Activated CD4-positive, alpha-beta T cell treated with anti-CD3 and anti-CD28 coated beads for 4 hours (primary cell): ENCODE measurements at places on chromosomes 2 and 18.

- no peak for DNase-seq
Measured at GRCh38 chr18:58579561-58580047, 49.3 kb downstream of the ALPK2 start.

DNA sequence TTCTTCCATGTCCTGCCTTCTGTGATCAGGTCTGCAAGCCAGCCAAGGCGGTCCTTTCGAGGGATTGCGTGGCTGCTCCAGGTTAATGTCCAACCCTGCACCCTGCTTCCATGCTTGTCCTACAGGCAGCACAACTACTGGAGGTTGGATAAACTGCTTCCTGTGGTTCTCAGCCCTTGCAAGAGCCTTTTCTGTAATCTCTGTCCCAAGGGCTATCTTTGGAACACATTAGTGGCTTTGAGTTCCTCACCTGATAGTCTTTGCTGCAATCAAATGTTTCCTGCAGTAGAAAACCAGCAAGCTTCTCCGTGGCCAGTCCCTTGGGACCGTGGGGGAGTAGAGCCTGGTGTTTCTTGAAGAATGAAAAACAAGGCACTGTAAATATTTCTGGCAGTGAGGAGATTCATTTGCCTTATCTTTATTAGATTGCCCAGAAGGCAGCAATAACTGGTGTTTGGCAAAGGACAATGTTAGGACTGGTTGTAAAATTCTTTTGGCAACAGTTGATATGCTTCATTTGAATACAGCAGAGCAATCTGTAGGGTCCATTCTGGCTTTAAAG lies 214.4 kb downstream of the FHOD3 start:
- no peak for DNase-seq

DNA sequence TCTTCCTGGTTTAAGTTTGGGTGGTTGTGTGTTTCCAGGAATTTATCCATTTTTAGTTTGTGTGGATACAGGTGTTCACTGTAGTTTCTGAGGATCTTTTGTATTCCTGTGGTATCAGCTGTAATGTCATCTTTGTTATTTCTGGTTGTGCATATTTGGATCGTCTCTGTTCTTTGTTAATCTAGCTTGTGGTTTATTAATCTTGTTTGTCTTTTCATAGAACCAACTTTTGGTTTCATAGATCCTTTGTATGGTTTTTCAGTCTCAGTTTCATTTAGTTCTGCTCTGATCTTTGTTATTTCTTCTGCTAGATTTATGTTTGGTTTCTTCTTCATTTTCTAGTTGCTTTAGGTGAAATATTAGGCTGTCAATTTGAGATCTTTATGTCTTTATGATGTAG lies 202.4 kb upstream of the ZSWIM2 start:
- no peak for DNase-seq

DNA sequence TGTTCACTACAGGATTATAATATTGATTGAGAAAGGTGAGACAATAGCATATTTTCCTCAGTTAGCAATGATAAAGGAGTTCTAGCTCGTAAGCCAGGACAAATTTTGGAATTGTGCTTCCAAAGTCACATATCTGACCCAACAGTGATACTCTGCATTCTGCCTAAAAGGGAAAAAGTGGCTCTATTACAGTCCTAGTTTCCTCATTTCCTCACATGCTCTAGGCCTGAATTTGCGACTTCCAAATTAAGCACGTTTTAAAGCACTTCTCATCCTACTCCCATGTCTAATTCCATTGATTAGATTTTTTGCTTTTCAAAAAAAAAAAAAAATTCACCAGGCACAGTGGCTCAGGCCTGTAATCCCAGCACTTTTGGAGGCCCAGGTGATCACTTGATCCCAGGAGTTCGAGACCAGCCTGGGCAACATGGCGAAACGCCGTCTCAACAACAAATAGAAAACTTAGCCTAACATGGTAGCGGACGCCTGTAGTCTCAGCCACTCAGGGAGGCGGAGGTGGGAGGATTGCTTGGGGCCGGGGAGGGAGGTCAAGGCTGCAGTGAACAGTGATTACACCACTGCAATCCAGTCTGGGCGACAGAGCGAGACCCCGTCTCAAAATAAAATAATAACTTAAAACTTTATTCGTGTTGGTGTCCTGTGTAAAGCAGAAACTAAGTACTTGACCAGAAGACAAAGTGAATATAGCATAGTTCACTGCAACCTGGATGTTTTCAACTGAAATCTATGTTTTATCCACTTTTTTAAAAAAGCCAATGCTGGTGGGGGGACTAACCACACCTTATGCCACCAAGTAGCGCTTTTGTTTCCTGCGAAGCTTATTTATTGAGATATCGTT lies 1.5 kb downstream of the ESCO1 start:
- DNase-seq: no peak

GRCh38 chr18:9928646-9929259 lies 14.9 kb downstream of the VAPA start:
- no peak for DNase-seq

DNA sequence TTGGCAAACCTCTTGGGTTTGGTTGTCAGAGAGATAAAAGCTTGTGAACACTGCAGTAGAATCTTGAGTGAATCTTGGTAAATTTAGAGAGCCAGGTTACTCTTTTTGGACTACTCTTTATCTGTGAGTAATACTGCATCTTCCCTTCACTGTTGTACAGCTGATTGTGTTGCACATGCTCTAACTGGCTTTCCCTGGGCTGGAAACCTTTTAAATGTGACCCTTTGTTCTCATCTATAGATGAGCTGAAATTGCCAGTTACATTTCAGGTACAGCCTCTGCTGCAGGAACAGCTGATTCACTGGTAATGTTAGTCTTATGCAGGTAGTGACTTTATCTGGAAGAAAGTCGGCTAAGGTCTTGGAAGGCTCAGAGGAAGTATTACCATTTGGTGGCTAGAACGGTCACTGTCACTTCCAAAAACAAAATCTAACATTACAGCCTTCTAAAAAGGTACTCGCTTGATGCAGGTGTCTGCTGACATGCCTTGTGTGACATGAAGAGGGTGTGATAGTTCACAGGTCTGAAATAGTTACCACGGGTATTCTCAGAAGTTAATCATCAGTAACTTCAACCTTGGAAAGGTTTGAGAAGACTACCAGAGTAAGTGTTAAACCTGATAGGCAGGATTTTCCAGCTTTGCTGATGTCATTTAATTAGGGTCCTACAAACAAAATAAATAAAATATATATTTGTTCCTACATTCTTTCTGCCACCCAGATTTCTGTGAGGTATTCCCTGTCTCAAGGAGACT lies 851.1 kb downstream of the SLC4A3 start:
- no peak for DNase-seq

- no peak for DNase-seq
Measured at GRCh38 chr2:179612591-179613298, 248.7 kb downstream of the ZNF385B start.

DNA sequence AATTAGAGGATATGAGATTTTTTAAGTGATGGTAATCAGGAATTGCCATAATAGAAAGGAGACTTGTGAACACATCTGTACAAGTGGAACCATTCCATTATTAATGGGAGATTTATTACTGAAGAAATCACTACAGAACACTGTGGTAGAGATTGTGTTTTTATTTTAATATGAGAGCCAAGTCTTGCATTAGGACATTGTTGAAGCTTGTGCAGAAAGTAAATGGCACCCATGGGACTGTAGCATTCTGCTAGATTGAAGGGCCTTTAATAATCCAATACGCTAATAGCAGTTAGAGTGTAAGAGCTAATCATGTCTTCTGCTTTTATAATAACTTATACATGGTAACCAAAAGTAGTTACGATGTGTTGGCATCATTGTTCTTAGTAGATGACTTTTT lies 83.6 kb downstream of the VRK2 start:
- DNase-seq: no peak
